ENCODE measurements at places on chromosomes 6 and 20.

- DNase-seq, result no peak
Observed at GRCh38 chr6:154583546-154584188, 73.2 kb upstream of the CNKSR3 start.

GRCh38 chr6:96465321-96465903, 56.2 kb upstream of the UFL1 start:
- no peak for DNase-seq

DNA sequence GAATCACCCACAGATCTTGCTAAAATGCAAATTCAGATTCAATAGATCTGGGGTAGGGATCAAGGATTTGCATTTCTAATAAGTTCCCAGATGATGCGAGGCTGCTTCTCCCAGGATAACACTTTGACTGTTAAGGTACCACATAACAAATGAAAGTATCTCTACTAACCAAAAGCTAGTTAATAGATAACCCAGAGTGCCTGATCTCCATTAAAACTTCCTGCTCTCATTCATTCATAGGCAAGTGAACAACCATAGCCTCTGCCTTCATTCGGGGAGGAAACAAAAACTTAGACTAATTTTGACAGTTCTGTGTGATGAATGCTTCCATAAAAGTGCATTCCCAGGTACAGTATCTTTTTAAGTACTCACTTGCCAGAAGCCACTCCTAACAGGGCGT, 265.6 kb upstream of the BTBD3 start:
- DNase-seq, result no peak

- no peak for DNase-seq
Observed at GRCh38 chr6:168939796-168940195, 313.9 kb downstream of the THBS2 start.

DNA sequence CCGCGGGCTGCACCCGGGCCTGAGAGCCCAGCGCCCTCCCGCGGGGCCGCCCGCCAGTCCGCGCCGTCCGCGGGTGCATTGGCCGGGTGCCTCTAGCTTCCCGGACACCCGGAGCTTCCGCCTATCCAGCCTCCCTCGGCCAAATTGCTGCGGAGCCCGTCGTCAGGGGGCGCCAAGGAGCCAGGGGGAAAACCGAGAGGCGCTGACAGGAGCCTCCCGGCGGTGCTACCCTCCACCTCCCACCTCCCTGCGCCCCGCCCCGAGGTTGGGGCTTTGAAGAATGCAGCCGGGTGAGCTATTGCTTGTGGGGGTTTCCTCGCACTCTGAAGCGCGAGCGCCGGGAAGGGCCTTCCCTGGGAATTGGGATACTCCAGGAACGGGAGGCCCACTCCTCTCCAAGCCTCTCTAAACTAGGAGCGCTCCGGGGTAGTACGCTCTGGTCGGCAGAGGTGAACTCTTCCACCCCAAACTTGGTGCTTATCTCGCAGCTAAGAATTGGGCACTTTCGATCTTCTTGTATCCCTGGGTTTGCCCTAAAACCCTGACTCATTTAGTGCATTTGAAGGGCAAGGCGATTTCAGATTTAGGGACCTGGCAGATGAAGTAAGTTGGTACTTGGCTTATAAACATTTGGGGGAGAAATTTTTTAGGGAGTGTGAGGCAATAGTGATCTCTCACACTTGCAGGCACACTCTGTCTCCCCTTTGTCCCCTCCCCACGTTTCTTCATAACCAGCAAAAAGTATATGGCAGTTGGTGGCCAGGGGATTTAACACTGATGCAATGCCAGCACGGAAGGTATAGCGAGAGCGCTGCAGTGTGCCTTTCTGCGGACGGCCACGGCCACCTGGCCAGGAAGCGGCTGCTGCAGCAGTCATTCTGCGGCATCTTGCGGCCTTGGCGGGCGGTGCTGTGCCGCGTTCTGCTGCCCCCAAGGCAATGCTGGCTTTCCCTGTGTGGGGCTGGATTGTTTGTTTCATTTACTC, 556 bp downstream of the BEND6 start:
- peak; percentile 94 for DNase-seq

- DNase-seq, result no peak
Observed at GRCh38 chr20:2379511-2380229, 1.0 kb upstream of the TGM6 start.

DNA sequence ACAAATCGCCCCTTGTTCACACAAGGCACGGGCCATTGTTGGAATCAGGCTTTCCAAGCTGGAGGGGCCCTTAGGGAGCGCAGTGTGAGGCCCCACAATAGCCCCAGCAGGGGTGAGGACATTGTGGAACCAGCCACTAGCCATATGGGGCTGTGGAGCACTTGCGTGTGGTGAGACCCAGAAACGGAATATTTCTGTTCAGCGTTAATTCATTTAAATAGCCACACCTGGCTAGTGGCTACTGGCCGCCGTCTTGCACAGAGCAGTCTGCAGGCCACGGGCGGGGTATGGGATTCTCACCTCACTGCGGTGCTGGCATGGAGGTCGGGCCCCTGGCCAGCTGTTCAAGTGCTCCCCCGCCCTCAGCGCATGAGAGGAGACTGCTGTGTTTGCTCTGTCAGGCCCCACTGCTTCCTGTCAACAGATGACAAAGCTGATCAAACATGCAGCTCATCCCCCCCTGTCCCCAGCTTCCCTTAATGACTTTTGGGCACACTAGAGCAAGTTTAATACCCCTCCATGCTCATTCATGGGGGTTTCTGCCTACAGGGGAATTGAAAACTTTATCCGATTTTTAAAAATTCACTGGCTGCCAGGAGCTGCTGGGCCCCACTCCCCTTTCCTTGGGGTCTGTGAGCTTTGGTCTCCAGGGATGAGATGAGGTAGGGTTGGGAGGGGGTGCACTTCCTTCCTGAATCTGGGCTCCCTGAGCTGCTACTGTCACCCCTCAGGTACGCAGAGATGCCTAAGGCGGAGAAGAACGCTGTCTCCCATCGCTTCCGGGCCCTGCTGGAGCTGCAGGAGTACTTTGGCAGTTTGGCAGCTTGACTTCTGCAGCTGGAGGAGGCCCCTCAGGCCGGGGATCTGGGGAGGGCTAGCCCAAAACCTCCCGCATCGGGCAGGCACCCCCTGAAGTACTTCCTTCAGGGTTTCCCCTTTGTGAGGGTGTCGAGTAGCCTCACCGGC, 13.6 kb downstream of the ITPA start:
- no peak for DNase-seq

DNA sequence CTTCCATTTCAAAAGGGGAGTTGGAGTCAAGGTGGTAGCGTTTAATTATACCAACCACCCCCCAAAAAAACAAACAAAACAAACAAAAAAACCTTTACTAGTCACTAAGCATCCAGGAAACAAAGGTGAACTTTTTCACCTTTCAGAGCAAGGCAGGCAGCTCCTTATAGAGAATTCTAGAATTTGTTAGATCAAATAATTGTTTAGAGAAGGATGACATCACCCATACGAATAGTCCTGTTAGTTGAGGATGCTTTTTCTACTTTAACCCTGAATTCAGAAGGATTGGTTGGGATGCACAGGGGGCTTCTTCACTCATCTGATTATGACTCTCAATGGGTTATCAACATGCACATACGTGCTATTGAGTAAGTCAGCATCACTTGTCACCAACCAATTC, 44.3 kb downstream of the GNAS start:
- no peak for DNase-seq

- DNase-seq, result no peak
Observed at GRCh38 chr6:123898665-123899064, 95.0 kb downstream of the NKAIN2 start.

DNA sequence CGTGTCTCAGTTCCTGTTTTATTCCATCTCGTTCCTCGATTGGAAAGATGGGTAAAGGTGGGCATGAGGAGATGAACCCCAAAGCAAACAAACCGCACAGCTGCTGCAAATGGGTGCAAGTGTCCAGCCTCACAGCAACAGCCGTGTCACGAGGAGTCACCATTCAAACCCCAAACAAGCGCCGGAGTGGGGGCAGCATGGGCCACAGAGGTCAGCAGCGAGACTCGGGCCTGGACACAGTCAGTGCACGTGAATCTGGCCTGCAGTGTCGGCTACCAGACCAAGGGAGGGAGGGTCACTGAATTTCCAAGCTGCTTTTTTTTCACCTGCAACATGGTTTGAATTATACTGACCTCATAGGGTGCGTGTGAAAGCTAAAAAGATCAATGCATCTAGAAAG, 63.5 kb downstream of the EZR start:
- DNase-seq, result no peak

DNA sequence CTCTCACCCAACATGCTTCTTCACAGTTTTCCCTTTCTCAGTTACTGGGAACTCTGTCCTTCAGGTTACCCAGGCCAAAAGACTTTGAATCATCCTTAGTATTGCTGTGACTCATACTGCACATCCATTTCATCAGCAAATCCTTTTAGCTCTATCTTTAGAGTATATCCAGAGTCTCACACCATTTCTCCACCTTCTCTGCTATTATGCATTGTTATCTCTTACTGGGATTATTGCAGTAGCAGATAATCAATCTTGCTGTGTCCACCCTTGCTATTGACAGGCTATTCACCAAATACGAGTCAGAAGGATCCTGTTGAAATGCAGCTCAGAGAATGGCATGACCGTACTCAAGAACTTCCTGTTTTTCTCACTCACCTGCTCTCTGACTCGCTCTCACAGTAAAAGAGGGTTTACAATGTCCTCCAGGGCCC, 57.3 kb downstream of the BCKDHB start:
- DNase-seq, result peak; percentile 59

DNA sequence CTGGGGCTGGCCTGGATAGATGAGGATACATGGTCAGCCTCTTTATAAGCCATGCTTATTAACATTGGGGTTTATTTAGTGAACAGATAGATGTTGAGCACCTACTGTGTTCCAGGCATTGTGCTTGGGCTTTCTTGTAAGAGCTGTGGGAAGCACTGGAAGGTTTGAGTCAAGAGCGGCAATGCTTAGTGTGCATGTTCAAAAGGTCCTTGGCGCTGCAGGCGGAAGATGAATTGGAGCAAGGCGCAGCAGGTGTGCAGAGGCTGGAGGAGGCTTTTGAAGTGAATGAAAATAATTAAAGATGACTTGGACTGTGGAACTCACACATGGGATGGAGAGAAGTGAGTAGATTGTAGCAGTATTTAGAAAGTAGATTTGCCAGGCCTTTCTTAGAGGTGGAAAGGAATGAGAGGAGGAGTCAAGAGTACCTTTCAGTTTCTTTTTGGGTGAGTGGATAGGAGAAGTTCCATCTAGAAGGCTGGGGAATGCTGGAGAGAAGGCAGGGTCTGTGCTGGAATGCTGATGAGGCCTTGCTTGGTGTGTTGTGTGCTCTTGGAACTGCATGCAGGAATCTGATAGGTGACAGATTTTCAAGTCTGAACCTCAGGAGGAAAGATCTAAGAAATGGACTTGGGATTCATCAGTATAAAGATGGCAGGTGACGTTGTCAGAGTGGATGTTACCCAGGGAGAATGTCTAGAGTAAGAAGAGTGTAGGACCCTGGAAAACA, 26.4 kb downstream of the SNX9 start:
- DNase-seq, result no peak

- no peak for DNase-seq
Observed at GRCh38 chr6:130944486-130944885, 117.3 kb downstream of the SMLR1 start.

GRCh38 chr6:11851387-11851786, 72.8 kb upstream of the ADTRP start:
- DNase-seq, result no peak

GRCh38 chr6:133266186-133266585, 25.0 kb downstream of the EYA4 start:
- no peak for DNase-seq

- DNase-seq, result no peak
Observed at GRCh38 chr6:50305660-50306059, 255.9 kb upstream of the DEFB112 start.

- DNase-seq, result no peak
Observed at GRCh38 chr20:50294164-50295088, 103.8 kb downstream of the CEBPB start.

- DNase-seq, result no peak
Observed at GRCh38 chr20:20022498-20022897, 5.3 kb downstream of the NAA20 start.

DNA sequence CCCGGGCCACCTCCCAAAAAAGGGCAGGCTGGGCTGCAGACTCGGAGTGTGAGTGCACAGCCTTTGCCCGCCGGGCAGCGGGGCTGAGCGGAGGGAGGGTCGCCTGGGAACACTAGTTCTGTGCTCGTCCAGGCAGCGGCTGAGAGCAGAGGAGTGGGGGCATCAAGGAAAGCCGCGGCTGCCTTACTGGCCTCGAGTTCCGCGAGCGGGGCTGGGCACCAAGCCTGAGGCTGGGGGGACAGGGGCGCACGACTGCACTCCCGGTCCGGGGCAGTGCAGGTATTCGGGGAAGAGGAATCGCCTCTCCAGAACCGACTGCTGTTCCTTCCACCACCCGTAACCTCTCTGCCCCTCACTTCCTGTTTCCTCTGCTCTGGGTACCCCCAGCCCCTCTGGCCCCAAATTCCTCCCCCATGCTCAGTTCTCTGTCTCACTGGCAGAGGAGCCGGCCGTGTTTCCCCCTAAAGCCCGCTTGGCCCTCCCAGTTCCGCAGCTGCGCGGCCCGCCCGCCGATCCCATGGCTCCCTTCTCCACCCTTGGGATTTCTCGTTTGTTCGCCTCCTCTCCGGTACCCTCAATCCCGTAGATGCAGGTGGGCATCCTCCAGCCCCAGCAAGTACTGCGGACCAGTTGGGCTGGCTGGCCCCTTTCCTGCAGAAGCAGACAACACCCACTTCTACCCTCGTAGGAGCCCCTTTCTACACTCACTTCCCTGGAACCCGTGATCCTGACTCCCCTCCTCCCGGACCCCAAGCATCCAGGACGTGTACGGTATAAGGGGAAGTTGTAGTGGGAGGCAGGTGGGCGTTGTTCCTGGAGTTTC, 5.1 kb downstream of the RING1 start:
- peak; percentile 24 for DNase-seq

GRCh38 chr6:114431641-114432040, 88.8 kb upstream of the HS3ST5 start:
- DNase-seq, result no peak

DNA sequence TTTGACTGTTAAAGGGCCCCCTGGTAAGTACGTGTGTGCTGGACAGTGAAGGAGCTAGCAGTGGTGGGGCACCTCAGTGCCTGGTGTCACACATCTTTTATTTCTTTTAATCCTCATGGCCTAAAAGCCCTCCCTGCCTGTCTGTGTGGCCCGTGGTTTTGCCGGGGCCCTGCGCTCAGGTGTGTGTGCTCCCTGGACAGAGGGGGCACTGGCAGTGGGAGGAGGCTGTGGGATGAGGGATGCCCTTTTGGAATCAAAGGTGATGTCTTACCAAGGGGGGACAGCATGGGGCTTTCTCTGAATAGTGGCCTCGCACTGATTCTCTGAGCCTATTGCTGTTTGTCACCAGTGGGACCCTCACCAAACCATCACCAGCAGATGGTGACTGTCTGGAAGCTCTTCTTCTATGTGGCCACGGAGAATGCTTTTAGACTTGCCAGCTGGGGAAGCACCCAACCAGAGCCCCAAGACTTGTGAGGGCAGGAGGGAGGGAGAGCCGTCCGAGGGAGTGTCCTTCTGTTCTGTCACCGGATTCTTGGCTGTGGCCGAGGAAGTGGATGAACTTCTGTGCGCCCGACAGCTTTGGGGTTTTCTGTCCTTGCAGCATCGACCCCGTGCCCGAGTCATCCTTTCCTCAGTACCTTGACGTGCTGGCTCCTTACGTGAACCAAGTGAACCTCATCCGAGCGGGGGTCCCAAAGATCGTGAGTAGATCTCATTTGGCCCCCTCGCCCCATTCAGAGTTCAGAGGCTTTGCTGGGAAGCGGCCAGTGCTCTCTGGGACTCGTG, 18.1 kb downstream of the PNLDC1 start:
- DNase-seq, result no peak
